ENCODE measurements at places on chromosomes 12 and 14.

DNA sequence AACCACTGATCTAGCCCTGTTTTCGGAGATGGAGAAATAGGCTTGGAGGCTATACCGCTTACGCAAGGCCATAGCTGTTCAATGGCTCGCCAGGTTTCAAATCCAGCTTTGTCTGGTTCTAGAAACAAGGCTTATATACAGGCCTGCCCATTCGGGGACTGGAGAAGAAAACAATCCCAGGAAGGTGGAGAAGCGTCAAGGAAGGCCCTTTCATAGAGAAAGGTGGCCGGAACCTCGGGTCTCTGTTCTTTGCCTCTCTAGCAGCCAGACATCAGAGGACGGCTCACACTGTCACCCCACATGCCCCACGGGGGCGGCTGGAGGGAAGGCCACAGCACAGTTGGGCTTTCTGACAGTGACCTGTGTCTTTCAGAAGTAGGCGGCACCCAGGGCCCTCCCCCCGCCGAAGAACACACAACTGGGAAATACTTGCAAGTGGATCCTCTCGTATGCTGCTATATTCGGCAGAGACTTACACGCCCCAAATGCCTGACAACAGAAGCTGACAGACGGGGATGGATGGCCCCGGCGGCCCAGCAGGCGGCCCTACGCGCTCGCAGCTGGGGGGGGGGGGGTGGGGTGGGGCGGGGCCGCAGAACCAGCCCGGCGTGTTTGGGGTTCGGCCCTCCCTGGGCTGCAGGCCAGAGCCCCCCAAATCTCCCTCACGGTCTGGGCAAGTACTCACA is 4.5 kb upstream of the SETD1B start:
- DNase-seq: no peak

- DNase-seq: no peak
Observed at GRCh38 chr14:54597795-54598443, 31.0 kb downstream of the SAMD4A start.

DNA sequence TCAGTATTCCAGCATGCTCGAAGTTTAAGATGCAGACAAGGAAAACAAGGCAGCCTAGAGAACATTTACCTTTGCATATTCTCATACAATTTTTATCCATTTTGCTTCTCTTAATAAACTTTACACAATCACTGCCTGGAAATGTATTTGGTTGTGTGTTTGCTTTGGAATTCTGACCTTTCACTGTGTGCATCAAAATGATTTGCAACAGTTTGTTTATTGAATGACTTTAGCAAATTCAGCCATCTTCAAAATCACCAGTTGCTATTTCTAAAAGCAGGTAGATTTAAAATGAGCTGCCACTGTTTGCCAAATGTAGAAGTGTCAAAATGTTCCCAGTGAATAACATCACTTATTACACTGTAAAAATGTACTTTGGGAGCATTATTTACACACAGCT is 669.9 kb downstream of the SLC16A7 start:
- DNase-seq: no peak

GRCh38 chr14:101475456-101476257 is 85.6 kb upstream of the DIO3 start:
- DNase-seq: no peak

- no peak for DNase-seq
Observed at GRCh38 chr12:123094349-123095077, 56.4 kb downstream of the PITPNM2 start.

- no peak for DNase-seq
Observed at GRCh38 chr12:121224591-121224990, 14.7 kb downstream of the P2RX4 start.

GRCh38 chr14:60089221-60089620 is 2.5 kb upstream of the PCNX4 start:
- no peak for DNase-seq

DNA sequence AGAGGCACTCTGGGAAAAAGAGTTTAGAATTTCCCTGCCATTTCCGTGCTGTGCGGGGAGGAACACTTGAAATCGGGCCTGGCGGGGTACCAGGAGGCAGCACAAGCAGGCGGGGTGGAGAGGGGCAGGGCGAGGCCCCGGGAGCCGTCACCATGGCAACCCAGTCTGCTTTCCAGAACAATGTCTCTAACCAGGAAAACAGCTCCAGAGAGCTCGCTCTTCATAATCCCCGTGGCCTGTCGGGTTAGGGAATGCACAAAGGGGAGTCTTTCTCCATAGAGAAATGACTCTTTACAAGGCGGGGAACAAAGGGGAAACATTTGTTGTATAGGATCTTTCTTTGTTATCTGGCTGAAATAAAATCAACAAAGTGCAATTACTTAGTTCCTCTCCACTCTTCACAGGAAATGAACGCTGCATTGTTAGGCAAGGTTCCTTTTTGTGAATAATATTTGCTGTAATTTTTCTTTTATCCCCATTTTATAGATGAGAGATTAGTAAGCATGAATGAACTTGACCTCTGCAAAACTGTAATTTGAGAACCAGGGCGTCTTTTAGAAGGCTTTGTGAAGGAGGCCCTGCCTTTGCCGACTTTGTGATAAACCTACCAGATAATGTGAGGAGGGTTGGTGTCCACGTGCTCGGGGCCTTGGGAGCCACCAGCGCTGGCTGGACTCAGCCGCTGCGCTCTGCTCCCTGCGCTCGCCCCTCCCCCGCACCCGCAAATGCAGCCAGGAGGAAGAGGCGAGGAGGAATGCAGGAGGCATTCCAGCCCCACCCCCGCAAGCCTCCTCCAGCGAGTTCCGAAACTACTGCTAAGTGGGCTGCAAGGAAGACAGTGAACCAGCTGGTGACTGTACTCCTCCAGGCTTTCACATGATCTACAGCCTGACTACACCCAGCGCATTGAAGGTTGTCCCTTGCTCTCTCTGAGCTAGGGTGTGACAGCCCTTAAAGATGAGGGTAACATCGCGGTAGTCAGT is 105.2 kb upstream of the ATF7IP start:
- DNase-seq: no peak

DNA sequence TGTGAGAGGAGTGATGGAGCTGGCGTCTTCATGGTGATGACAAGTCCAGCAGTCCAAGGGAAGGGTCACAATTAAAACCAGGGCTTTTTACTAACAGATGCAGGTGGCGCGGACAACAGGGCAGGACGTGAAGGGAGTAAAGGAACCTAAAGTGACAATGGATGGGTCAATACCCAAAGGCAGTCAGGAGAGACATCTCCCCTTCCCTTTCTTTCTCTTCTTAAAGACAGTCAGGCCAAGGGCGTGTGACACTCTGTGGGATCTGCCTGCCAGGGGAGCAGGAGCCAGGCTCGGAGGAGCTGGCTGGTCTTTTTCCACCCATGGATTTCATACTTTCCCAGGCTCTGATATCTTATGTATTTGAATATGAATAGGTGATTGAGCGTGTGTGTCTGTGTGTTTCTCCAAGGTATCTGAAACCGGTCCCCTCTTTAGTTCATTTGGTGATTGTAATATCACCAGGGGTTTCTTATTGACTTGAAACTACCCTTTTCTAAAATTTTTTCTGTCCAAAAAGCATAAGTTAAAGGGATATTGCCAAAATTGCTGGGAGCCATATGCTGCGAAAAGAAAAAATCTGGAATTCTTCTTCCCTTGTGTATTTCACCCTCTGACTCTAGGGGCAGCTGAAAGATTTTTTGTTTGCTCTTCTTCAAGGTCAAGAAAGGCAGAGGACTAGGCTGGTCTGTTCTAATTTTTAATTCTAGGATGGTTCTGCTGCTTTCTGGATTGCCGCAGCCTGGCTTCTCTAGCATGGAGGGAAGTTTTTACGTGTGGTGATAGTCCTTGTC is 61.8 kb downstream of the FBXL14 start:
- no peak for DNase-seq

DNA sequence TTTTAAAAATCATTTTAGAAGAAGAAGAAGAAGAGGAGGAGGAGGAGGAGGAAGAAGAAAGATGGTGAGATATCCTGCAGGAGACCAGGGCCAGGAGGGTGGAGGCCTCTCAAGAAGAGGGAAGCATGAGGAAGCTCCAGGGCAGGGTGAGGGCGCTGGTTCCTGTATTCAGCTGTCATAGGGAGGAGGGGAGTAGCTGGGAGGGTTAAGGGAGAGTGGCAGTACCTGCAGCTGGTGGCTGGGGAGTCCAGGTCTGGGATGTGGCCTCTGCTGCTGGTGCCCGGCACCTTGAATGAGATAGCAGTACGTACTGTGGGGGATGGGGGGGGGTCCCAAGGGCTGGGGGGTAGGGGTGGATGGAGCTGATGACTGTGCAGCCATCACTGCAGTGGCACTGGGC is 9.8 kb downstream of the RBP5 start:
- no peak for DNase-seq

- DNase-seq: peak; percentile 76
Observed at GRCh38 chr12:124767066-124767821, 96.4 kb downstream of the SCARB1 start.

GRCh38 chr14:77498984-77499527 is 440 bp upstream of the ISM2 start:
- DNase-seq: no peak

DNA sequence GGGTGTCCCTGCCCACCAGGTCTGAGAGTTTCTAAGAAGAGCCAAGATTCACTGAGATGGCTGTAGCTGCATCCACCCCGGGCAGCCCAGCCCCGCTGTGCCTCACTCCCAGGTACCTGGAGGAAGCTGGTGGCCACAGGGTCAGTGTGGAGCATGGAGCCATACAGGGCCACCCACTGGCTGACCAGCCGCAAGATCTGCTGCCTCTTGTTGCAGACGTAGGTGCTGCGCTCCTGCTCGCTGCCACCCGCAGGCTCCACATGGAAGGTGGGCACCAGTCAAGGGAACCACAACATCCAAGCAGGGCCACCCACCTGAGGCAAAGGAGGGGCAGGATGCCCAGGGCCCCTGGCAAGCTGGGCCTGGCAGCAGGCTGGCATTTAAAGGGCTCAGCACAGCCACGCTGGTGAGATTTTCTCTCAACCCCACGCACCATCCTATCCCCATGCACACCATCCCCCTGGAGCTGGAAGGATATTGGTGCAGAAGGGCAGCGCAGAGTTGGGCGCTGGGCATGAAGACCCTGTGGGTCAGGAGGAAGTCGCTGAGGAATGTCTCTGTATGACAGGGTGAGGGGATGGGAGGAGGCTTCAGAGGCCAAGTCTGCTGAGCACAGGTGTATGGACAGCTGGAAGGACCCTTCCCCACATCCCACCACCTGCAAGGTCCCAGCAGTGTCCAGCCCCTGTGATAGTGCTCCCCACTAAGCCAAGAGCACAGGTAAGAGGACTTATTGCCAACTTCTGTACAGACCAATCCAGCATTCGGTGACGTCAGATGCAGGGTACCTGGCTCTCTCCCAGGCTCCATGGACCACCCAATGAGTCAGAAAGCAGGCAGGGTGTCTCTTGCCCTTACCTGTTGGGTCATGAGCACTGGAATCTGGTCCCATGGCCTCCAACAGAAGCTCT is 10.8 kb downstream of the RAPGEF3 start:
- DNase-seq: no peak

GRCh38 chr14:37443461-37443860 is 151.6 kb downstream of the FOXA1 start:
- no peak for DNase-seq

GRCh38 chr12:90428881-90429280 is 526.1 kb downstream of the CCER1 start:
- DNase-seq: no peak

- no peak for DNase-seq
Observed at GRCh38 chr14:73829526-73830431, 21.9 kb upstream of the PTGR2 start.

- DNase-seq: no peak
Observed at GRCh38 chr12:53100466-53101151, 2.7 kb upstream of the SOAT2 start.

- no peak for DNase-seq
Observed at GRCh38 chr12:127351481-127352010, 915.4 kb upstream of the TMEM132C start.

- DNase-seq: no peak
Observed at GRCh38 chr14:94680862-94681288, 68.7 kb downstream of the SERPINA3 start.

- DNase-seq: no peak
Observed at GRCh38 chr14:82354126-82354525, 820.5 kb upstream of the SEL1L start.

GRCh38 chr12:116382686-116383530 is 105.4 kb upstream of the MED13L start:
- no peak for DNase-seq

GRCh38 chr14:101789222-101789621 is 27.7 kb downstream of the PPP2R5C start:
- DNase-seq: no peak

- DNase-seq: no peak
Observed at GRCh38 chr12:57846285-57846576, 298 bp downstream of the CTDSP2 start.

DNA sequence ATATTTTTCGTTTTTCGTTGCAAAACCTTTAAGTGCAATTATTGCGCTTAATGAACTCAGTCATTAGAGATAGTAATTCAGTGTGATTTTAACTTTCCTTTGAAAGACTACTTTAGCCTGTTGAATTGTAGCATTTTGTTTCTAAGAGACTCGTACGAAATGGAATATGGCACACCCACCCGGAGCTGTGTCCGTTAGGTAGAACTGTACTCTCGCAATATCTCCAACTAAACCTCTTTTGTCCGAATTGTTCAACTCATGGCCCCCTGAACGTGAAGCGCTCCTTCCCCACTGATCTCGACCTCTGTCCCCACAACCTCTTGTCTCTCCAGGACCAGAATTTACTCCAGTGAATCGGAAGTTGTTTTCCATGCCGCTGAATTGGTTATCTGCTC is 800 bp downstream of the PCNX4 start:
- peak; percentile 21 for DNase-seq

GRCh38 chr14:73438993-73439392 is 19.4 kb downstream of the NUMB start:
- no peak for DNase-seq

DNA sequence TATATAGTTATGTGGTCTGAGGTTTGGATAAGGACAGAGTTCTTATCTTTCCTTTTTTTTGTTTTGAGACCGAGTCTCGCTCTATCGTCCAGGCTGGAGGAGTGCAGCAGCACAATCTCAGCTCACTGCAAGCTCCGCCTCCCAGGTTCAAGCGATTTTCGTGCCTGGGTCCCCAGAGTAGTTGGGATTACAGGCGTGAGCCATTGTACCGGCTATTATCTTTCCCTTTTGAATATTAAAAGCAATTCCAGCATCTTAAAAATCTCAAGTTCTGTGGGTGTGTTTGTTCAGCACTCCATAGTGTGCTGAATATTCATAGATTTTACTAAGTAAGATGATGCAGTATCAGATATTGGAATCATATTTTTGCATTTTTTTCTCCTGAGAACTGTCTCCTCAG is 404.4 kb upstream of the RGS6 start:
- DNase-seq: no peak

DNA sequence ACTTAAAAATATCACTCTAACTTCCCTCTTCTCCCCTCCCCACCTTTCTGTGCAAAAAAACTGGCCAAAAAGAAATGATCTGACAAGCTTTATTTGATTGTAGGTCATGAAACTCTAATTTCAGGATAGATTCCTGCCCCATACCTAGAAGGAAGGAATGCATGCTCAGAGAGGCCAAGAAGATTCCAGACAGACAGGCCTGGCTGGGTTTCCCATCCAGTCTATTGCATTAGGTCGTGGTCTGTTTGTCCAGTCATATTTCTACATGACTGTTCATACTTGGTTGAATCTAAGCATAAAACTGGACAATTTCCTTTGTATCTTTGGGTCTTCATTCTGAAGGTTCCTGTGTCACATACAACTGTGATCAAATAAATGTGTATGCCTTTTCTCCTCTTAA is 20.0 kb upstream of the SLC15A5 start:
- no peak for DNase-seq
